AG04450 (cell line): ENCODE measurements at places on chromosomes 3 and 15. TPM values are rescaled to one million over a fixed set of nuclear protein-coding genes. Genes with fewer than 3 reads are reported as not detected.

The C3orf52 gene
- polyA plus RNA-seq = 5.8 and 7.0 TPM in 2 replicates

The RBM6 gene
- 48.4 and 62.8 TPM in 2 replicates for polyA plus RNA-seq

DNA sequence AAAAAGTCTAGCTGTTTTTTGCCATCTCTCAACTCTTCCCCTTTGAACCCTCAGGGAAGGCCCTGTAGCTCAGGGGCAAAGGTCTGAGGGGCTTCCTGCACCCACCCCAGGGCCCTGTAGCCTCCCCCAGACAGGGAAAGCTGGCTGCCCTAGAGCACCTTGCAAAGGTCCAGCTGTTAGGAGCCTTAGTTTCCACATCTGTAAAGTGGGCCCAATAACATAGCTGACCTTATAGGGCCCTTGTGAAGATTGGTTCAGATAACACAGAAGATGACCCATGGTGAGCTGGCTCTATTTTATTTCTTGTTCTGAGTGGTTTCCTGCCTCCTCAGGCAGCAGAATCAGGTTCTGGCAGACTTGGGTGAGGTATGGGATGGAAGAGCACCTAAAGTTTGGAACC lies 55.2 kb upstream of the SMAD6 start:
- DNase-seq = no peak

GRCh38 chr3:99439892-99440291 lies 198.5 kb upstream of the COL8A1 start:
- DNase-seq = no peak

GRCh38 chr3:88462230-88462629 lies 312.5 kb downstream of the C3orf38 start:
- DNase-seq = no peak

- no peak for DNase-seq
Measured at GRCh38 chr15:67136802-67137201, 71.4 kb downstream of the SMAD3 start.

- no peak for DNase-seq
Measured at GRCh38 chr3:52752045-52752660, 18.6 kb downstream of the NEK4 start.

GRCh38 chr15:48370460-48370859 lies 39.2 kb downstream of the DUT start:
- no peak for DNase-seq
